ENCODE measurements at places on chromosomes 16 and 17. TPM values are rescaled to one million over a fixed set of nuclear protein-coding genes. Genes with fewer than 3 reads are reported as not detected.

NPIPA3 gene
- total RNA-seq: 0.50 TPM

CD300E gene
- not detected for total RNA-seq

HAPSTR1 gene
- 52.3 TPM for total RNA-seq

TMED6 gene
- 1.5 TPM for total RNA-seq

C1QTNF1 gene
- not detected for total RNA-seq

CYB561 gene
- 13.6 TPM for total RNA-seq

FLYWCH2 gene
- 19.7 TPM for total RNA-seq

HBA1 gene
- not detected for total RNA-seq

ABCC6 gene
- total RNA-seq: not detected

- no peak overlapping the region for H3K4me3 ChIP-seq
- H3K36me3 ChIP-seq: peaks cover 5% of the 10 kb centered on the region
- no peak overlapping the region for H3K27ac ChIP-seq
- no peak for DNase-seq
- peaks cover 9% of the 10 kb centered on the region for H3K4me1 ChIP-seq
Measured at GRCh38 chr17:76796081-76796480, 58.2 kb downstream of the MFSD11 start.

DNA sequence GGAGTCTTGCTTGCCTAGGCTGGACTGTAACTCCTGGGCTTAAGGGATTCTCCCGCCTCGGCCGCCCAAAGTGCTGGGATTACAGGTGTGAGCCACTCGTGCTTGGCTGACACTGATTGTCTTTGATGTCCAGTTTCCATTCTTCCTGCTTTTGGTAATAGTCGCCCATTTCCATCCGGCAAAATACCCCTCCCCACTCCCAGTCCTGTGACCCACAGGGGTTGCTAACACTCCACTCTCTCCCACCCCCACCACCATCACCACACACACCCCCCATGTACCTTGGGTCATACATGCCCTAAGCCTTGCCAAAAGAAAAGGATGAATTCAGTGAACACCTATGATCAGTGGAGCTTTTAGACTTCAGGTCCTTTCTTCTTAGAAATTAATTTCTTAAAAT lies 52.8 kb upstream of the MYH10 start:
- H3K27me3 ChIP-seq: peaks cover 18% of the 10 kb centered on the region
- DNase-seq: no peak
- no peak overlapping the region for H3K4me3 ChIP-seq
- H3K4me1 ChIP-seq: peaks cover 1% of the 10 kb centered on the region

- no peak overlapping the region for H3K27ac ChIP-seq
- H3K4me1 ChIP-seq: no peaks in the 10 kb centered on the region
- no peaks in the 10 kb centered on the region for H3K27me3 ChIP-seq
- H3K4me3 ChIP-seq: no peak overlapping the region
- DNase-seq: no peak
Measured at GRCh38 chr17:81197831-81198490, 24.8 kb downstream of the CEP131 start.

DNA sequence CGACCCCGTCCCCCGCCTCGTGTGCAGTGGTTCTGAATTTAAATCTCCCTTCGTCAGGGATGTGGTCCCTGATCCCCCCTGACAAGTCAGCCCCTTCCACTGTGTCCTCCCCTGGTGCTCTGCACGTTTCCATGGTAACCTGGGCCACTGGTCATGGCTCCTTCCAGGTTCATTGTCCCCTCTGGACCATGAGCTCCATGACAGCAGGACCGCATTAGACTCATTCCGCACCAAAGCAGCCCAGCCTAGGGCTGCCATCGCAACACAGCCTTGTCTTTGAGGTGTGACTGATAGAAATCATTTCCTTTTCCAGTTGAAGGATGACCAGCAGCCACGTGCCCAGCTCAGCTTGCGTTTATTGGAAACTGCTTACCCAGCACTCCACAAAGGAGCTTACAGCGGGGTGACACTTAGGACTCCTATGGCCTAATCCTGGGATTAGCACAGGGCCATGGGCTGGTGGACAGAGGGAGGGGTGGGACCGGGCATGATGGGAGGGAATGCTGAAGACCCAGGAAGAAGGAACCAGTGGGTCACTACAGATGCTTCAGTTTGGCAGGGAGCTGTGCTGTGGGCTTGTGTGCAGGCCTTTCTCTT lies 7.6 kb downstream of the RCVRN start:
- H3K4me3 ChIP-seq: no peak overlapping the region
- DNase-seq: no peak
- H3K27me3 ChIP-seq: peaks cover 11% of the 10 kb centered on the region

- H3K4me3 ChIP-seq: no peak overlapping the region
- peaks cover 23% of the 10 kb centered on the region for H3K4me1 ChIP-seq
- no peak for DNase-seq
- H3K36me3 ChIP-seq: peaks cover 35% of the 10 kb centered on the region
Measured at GRCh38 chr16:85780281-85780680, 19.1 kb downstream of the EMC8 start.

DNA sequence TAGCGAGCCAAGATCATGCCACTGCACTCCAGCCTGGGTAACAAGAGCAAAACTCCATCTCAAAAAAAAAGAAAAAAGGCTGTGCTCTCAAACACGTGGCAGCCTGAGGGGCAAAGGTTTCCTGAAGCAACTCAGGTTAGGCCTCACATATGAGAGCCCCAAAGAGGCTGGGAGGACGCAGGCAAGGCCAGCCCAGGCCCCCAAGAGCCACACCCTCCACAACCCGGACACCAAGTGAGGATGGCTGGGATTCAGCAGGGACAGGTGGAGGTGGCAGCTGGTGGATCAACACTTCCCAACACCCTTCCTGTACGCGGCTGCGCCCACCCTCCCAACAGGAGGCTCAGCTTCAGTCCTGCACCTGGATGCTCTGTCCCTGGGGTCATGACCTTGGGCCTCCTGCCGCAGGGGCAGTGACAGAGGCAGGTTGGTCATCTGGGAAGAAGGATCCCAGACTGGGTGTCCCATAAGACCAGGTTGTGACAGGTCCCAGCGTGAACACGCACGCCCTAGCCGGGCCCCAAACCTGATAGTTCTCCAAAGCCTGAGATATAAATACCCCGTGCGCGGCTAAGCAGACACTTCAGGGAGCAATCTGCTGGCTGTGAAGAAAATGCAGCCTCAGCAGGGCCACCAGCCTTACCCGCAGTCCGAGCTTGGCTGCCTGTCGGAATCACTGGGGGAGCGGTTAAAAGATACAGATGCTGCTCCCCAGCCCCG lies 78.1 kb downstream of the TIMM22 start:
- peaks cover 10% of the 10 kb centered on the region for H3K36me3 ChIP-seq
- no peak overlapping the region for H3K4me3 ChIP-seq
- no peak for DNase-seq
- H3K4me1 ChIP-seq: peaks cover under 1% of the 10 kb centered on the region
- H3K27ac ChIP-seq: no peak overlapping the region
- no peaks in the 10 kb centered on the region for H3K27me3 ChIP-seq

DNA sequence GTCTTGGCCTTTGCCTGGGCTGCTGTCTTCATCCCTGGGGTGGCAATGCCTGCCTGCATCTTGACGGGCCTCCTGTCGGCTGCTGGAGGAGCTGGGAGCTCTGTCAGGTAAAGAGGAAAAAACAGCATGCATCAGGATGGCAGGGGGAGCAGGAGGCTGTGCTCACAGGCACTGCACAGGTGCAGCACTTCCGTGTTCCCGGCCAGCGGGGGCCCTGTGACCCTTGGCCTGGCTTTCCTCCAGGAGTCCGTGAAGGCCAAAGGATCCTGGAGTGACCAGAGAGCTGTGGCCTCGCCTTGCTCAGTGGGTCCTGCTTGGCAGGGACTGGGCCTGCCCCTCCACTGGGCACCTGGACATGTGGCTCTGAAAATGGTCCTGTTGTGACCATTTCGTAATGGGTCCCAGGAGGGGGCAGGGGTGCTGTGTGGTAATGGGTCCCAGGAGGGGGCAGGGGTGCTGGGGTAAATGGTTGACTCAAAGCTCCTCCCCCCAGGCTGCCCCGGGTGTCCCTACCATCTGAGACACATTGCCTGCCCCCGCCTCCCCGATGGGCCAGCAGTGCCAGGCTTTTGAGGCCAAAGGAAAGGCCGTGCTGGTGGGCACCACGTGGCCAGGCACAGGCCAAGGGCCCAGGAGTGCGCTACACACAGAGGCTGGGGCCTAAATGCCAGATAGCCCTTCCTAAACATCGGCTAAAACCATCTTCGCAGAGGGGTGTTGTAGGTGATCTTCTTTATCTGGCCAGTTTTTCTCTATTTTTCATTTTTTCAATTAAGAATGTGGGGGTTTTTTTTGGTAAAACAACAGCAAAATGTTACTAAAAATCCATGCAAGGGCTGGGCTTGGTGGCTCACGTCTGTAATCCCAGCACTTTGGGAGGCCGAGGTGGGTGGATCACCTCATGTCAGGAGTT lies 4.0 kb upstream of the FASN start:
- no peaks in the 10 kb centered on the region for H3K27me3 ChIP-seq
- peak overlapping the region; percentile 40 for H3K27ac ChIP-seq
- H3K4me1 ChIP-seq: peaks cover 24% of the 10 kb centered on the region
- H3K36me3 ChIP-seq: no peaks in the 10 kb centered on the region
- DNase-seq: no peak

- DNase-seq: peak; percentile 52
- H3K27ac ChIP-seq: peak overlapping the region; percentile 57
- H3K27me3 ChIP-seq: no peaks in the 10 kb centered on the region
- peaks cover 3% of the 10 kb centered on the region for H3K36me3 ChIP-seq
- peak overlapping the region; percentile 47 for H3K4me3 ChIP-seq
Measured at GRCh38 chr17:64628641-64629040, 33.5 kb downstream of the SMURF2 start.

DNA sequence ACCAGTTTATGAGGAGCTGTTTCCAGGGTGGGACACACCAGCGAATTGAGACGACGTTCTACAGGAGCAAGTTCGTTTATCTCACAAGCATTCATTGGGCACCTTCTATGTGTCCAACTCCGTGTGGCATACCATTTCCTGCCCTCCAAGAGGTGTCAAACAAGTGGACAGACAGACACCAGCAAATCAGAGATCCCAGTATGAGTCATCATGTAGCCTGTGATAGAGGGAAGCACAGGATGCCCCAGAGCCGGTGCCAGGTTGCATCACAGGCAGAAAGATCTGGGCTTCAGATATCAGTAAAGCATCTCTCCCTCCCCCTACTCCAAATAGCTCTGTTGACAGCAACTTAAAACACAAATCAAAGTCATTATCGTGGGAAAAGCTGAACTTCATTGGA lies 31.8 kb upstream of the MAF start:
- DNase-seq: peak; percentile 79
- peaks cover 15% of the 10 kb centered on the region for H3K36me3 ChIP-seq
- H3K27ac ChIP-seq: no peak overlapping the region
- H3K4me3 ChIP-seq: no peak overlapping the region
- H3K4me1 ChIP-seq: peaks cover 54% of the 10 kb centered on the region

DNA sequence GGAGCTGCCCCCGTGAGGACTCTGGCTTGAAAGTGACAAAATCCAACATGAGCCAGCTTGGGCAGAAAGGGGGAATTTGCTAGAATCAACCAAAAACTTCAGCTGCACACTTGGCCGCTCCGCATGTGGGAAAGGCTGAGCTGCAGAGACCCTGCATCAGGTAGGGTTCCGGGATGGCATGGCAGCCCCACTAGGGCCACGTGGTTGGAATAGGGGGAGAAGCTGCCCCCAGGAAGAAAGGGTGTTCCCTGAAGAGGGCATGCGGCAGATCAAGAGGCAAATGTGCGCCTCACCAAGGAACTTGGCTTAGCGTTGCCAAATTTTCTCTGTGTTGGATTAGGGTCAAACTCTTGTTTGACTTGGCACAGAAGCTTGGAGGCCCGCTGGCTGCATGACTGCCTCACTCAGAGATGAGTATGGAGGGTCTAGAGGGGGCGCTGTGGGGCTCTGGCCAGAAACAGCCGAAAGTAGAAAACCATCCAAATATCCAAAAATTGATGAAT lies 29.2 kb upstream of the WFIKKN2 start:
- no peaks in the 10 kb centered on the region for H3K27me3 ChIP-seq
- H3K36me3 ChIP-seq: no peaks in the 10 kb centered on the region
- H3K27ac ChIP-seq: no peak overlapping the region
- DNase-seq: no peak

DNA sequence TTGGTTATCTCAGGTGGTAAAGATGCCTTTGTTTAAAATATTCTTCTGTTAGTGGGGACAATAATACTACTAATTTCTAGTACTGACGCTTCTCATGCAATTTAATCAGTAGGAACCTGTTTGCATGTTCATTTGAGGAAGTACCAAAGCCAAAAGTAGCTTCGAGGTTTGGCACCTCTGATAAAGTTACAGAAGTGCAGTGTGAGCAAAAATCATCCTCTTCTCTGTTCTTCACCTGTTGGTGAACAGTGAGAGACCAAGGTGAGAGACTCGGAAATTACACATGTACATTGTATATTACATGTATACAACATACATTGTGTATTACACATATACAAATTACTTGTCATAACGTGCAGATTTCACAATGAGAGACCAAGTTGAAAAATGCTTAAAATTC lies 404.6 kb downstream of the MAF start:
- H3K4me3 ChIP-seq: no peak overlapping the region
- no peak for DNase-seq
- H3K36me3 ChIP-seq: no peaks in the 10 kb centered on the region
- peaks cover 5% of the 10 kb centered on the region for H3K4me1 ChIP-seq
- H3K27me3 ChIP-seq: peaks cover 5% of the 10 kb centered on the region
- no peak overlapping the region for H3K27ac ChIP-seq

DNA sequence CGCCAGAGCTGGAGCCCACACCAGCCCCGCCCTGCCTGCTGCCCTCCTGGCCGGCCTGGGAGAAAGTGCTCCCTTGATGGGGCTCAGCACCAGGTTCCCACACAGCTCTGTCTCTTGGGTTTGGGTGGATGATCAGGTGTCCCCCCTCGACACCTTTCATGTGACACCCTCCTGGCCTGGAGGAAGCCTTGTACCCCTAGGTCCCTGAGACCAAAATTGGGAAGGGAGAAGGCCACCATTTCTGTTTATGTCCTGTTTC lies 19.4 kb upstream of the PLLP start:
- no peak overlapping the region for H3K4me3 ChIP-seq
- H3K36me3 ChIP-seq: no peaks in the 10 kb centered on the region
- peaks cover 16% of the 10 kb centered on the region for H3K4me1 ChIP-seq
- peaks cover 3% of the 10 kb centered on the region for H3K27me3 ChIP-seq
- no peak overlapping the region for H3K27ac ChIP-seq
- no peak for DNase-seq

- DNase-seq: no peak
- H3K4me3 ChIP-seq: no peak overlapping the region
- no peaks in the 10 kb centered on the region for H3K4me1 ChIP-seq
- no peaks in the 10 kb centered on the region for H3K36me3 ChIP-seq
- peaks cover 12% of the 10 kb centered on the region for H3K27me3 ChIP-seq
- no peak overlapping the region for H3K27ac ChIP-seq
Measured at GRCh38 chr17:55500103-55500502, 11.1 kb downstream of the SMIM36 start.

- DNase-seq: no peak
- peaks cover 6% of the 10 kb centered on the region for H3K27me3 ChIP-seq
- H3K4me1 ChIP-seq: peaks cover 16% of the 10 kb centered on the region
- H3K36me3 ChIP-seq: peaks cover 2% of the 10 kb centered on the region
- no peak overlapping the region for H3K27ac ChIP-seq
- H3K4me3 ChIP-seq: no peak overlapping the region
Measured at GRCh38 chr16:79456036-79456435, 144.5 kb downstream of the MAF start.

GRCh38 chr17:72616447-72616846 lies 476.0 kb downstream of the SLC39A11 start:
- no peak overlapping the region for H3K27ac ChIP-seq
- H3K36me3 ChIP-seq: no peaks in the 10 kb centered on the region
- no peak for DNase-seq
- H3K4me1 ChIP-seq: peaks cover 14% of the 10 kb centered on the region
- H3K27me3 ChIP-seq: peaks cover 61% of the 10 kb centered on the region

GRCh38 chr17:39400547-39401411 lies 647 bp downstream of the FBXL20 start:
- peak overlapping the region; percentile 79 for H3K27ac ChIP-seq
- peaks cover 40% of the 10 kb centered on the region for H3K4me1 ChIP-seq
- no peaks in the 10 kb centered on the region for H3K27me3 ChIP-seq
- peak overlapping the region; percentile 96 for H3K4me3 ChIP-seq
- peak; percentile 41 for DNase-seq
- peaks cover 3% of the 10 kb centered on the region for H3K36me3 ChIP-seq

All from activated CD8-positive, alpha-beta memory T cell treated with anti-CD3 and anti-CD28 coated beads, Interleukin-2, amount 10 ng/mL, durations not matched to agents 7 days and 5 days (primary cell).